HepG2 (cell line): ENCODE measurements at places on chromosomes 7 and 10. TPM values are rescaled to one million over a fixed set of nuclear protein-coding genes. Genes with fewer than 3 reads are reported as not detected.
A peak's percentile ranks its signal among the peaks of the same experiment; 100 is the strongest.

- no peak for DNase-seq
- H3K4me3 ChIP-seq: no peak overlapping the region
- H3K27ac ChIP-seq: no peak overlapping the region
- H3K36me3 ChIP-seq: no peaks in the 10 kb centered on the region
- no peaks in the 10 kb centered on the region for H3K4me1 ChIP-seq
Observed at GRCh38 chr7:44163591-44163990, 22.5 kb upstream of the MYL7 start.

GRCh38 chr10:16116404-16117304 lies 256.3 kb upstream of the MINDY3 start:
- H3K4me3 ChIP-seq: no peak overlapping the region
- H3K4me1 ChIP-seq: no peaks in the 10 kb centered on the region
- H3K36me3 ChIP-seq: no peaks in the 10 kb centered on the region
- DNase-seq: peak; percentile 52
- H3K27ac ChIP-seq: no peak overlapping the region

GRCh38 chr7:89259085-89259484 lies 463.5 kb upstream of the TEX47 start:
- H3K4me1 ChIP-seq: no peaks in the 10 kb centered on the region
- DNase-seq: no peak
- no peak overlapping the region for H3K4me3 ChIP-seq
- H3K27me3 ChIP-seq: no peaks in the 10 kb centered on the region
- H3K36me3 ChIP-seq: no peaks in the 10 kb centered on the region

DNA sequence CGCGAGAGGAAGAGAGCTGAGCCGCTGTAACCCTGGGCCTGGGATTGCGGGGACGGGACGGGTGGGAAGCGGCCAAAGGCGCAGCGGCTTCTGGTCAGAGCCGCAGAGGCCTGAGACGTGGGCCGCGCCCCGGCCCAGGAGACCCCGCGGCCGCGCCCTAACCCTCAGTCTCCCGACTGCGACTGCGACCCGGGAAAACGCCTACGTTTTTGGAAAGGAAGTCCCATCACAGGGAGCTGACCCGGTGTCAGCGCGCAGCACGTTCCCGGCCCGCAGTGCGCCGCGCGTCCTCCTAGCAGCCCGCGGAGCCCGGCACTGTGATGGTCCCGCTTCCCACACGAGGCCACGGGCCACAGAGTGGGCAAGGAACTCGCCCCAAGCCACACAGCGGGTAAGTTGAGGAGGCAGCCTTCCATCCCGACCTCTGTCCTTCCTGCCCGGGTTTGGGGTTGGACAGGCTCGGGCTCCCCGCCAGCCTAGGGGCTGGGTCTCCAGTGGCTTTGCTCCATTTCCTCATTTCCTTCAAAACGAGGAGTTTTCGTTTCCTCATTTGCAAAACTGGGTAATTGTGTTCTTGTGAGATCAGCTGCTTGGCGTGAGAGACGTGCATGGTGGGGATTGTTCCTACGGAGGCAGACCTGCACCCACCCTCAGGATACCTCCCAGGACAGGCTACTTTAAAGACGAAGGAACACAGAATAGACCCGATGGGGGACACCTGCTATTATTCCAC lies 1.2 kb downstream of the GPNMB start:
- peaks cover 19% of the 10 kb centered on the region for H3K4me1 ChIP-seq
- DNase-seq: no peak
- no peaks in the 10 kb centered on the region for H3K36me3 ChIP-seq
- H3K4me3 ChIP-seq: 0 out of 2 replicates have a peak overlapping the region, but pooled peaks have one; percentile 23

DNA sequence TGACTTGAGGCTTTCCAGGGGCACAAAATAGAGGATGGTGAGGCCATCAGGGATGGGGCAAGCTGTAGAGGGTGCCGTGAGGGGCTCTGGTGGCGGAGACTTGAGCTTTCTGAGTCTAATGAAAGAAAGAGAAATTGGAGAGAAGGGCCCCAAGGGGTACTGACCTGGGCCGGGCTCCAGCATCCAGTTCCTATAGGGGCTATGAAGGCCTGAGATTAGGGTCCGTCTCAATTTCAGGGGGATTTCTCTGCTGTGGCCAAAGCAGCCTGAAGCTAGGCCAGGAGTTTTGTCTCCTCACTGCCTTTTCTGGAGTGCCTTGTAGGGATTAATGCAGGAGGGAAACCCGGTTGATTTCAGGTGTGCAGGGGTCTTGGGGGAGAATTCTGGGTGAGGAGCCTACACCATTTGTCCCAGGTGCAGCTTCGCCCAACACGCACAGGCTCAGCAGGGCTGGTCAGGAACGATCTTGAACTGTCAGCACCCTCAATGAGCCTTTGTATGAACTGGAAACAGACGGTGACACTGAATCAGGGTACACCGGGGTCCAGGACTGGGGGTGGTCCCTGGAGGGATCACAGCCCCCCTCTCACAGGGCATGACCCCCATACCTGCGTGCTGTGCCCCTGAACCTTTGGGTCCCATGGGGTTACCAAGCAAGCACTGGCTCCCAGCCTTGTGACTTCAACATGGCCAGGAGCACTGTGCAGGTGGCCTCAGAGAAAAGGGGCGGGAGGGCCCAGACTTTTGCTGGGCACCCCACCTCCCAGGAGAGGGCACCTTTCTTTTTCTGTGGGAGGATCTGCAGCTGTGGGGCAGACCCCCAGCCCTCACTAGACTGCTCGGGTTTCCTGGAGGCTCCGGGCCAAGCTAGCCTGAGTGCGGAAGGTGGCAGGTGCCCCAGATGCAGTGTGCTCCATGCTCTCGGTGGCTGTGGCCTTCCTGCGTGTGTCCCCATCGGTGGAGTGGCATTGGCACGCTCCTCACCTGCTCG lies 122.9 kb upstream of the RET start:
- no peak overlapping the region for H3K27ac ChIP-seq
- no peak overlapping the region for H3K4me3 ChIP-seq
- H3K27me3 ChIP-seq: peaks cover 2% of the 10 kb centered on the region
- H3K4me1 ChIP-seq: peaks cover 7% of the 10 kb centered on the region
- DNase-seq: no peak

DNA sequence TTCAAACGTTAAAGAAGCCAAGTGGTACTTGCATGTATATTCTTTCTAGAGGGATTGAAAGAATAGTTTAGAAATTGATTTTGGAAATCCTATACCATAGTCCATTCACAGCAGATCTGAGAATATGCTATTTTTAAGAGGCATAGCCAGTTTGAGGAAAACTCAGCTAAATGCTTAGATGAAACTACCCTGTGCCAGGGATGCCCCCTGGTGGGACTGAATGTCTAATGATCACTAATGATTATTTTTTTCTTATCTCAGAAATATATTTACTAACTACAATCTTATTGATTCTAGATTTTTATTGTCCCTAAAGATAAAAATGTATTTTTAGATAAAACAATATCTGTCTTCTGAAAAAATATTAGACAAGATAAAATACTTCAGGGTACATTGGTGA lies 844.9 kb upstream of the PHF14 start:
- no peaks in the 10 kb centered on the region for H3K36me3 ChIP-seq
- no peaks in the 10 kb centered on the region for H3K4me1 ChIP-seq
- no peak for DNase-seq
- no peaks in the 10 kb centered on the region for H3K27me3 ChIP-seq
- no peak overlapping the region for H3K4me3 ChIP-seq

- H3K4me1 ChIP-seq: no peaks in the 10 kb centered on the region
- H3K27ac ChIP-seq: no peak overlapping the region
- H3K36me3 ChIP-seq: no peaks in the 10 kb centered on the region
- DNase-seq: no peak
- H3K4me3 ChIP-seq: no peak overlapping the region
Observed at GRCh38 chr10:45152726-45153125, 152.0 kb downstream of the ZNF22 start.

GRCh38 chr7:91089382-91089963 lies 174.8 kb upstream of the FZD1 start:
- H3K27ac ChIP-seq: no peak overlapping the region
- no peaks in the 10 kb centered on the region for H3K4me1 ChIP-seq
- H3K36me3 ChIP-seq: no peaks in the 10 kb centered on the region
- no peak overlapping the region for H3K4me3 ChIP-seq
- no peaks in the 10 kb centered on the region for H3K27me3 ChIP-seq
- peak; percentile 16 for DNase-seq

DNA sequence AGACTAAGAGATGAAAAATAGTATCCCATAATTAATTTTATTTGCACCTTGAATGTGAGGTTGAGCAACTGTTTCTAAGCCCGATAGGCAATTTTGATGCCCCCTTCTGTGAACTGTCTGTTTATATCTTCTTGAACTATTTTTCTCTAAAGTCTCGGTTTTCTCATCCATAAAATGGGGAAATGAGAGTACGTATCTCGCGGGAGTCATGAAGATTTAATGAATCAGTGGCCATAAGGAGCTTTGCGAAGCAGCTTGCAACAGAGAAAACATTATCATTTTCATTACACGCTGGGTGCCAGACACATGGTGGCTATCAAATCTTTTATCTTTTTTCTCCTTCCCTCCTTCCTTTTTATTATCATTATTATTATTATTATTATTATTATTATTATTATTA lies 108.1 kb upstream of the CARD11 start:
- H3K27ac ChIP-seq: no peak overlapping the region
- H3K27me3 ChIP-seq: 0 out of 2 replicates have a peak, but pooled peaks cover 2% of the 10 kb centered on the region
- no peaks in the 10 kb centered on the region for H3K36me3 ChIP-seq
- H3K4me3 ChIP-seq: no peak overlapping the region
- no peak for DNase-seq

DNA sequence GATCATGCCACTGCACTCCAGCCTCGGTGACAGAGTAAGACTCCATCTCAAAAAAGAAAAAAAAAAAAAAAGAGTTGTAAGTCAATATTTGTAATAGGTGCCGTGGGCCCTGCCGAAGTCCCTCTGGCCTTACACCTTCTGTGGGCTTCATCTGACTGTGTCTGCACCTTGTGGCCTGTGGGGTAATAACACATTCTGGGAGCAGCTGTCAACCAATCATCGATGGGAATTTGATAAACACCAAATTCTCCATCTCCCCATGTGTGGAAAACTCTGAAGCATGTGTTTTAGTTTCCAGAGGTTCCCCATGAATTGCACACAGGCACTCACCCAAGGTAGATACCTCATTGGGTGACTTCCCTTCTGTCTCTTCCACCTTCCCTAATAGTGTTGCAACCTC lies 10.8 kb downstream of the ZNF394 start:
- DNase-seq: peak; percentile 60
- no peak overlapping the region for H3K4me3 ChIP-seq
- H3K27me3 ChIP-seq: no peaks in the 10 kb centered on the region
- peaks cover 8% of the 10 kb centered on the region for H3K36me3 ChIP-seq

GRCh38 chr7:129606803-129607202 lies 4.7 kb upstream of the NRF1 start:
- peaks cover 19% of the 10 kb centered on the region for H3K4me1 ChIP-seq
- DNase-seq: no peak
- no peaks in the 10 kb centered on the region for H3K27me3 ChIP-seq
- no peak overlapping the region for H3K27ac ChIP-seq

STEAP4 gene
- not detected in 2 replicates for total RNA-seq

SFTPA2 gene
- total RNA-seq: not detected in 2 replicates

GSTO2 gene
- total RNA-seq: 2.1 and 3.4 TPM in 2 replicates

CPEB3 gene
- total RNA-seq: 0.66 and 0.88 TPM in 2 replicates

SLC18A3 gene
- not detected in 2 replicates for total RNA-seq

ELN gene
- total RNA-seq: 0.08 and 0.15 TPM in 2 replicates

FZD8 gene
- 0.07 TPM in 1 of 2 replicates, not detected in the other for total RNA-seq

SORCS1 gene
- not detected in 2 replicates for total RNA-seq
